ENCODE measurements at places on chromosomes 6 and 20.

- no peak for DNase-seq
These were observed 22.1 kb downstream of the DUSP22 start for GRCh38 chr6:314377-314776.

DNA sequence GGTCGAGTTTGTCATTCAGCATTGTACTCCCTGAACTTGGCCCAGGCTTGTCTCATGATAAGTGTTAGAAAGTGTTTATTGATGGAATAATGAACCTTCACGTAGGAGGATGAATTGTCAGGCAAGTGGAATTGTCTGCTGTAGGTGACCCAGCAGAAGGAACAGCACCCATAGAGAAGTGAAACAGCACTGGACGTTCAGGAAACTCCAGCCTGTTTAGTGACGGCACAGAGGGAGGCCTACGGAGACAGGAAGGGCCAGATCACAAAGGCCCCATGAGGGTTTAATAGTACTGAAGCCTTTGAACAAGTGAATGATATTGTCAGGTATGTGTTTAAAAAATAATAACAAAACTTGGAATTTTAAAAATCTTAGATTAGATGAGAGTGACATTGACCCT, 2.9 kb downstream of the STX11 start:
- no peak for DNase-seq

DNA sequence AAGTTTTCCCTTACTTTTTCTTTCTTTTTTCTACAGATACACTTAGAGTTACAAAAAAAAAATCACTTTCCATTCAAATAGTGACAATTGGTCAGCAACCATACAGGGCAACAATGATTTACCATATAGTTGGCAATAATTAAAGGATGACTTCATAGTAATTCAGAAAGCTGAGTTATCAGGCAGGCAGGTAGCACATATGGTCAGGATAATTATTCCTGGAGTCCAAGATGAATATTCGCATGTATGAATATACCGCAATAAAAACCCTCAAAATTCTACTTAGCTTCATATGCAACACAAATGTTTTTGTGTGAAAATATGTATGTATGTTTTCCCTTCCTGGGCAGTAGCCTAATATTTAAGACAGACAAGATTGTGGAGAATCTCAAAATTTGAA, 34.5 kb downstream of the COL19A1 start:
- DNase-seq, result no peak

- no peak for DNase-seq
These were observed 131.6 kb upstream of the ID4 start for GRCh38 chr6:19705606-19706005.

DNA sequence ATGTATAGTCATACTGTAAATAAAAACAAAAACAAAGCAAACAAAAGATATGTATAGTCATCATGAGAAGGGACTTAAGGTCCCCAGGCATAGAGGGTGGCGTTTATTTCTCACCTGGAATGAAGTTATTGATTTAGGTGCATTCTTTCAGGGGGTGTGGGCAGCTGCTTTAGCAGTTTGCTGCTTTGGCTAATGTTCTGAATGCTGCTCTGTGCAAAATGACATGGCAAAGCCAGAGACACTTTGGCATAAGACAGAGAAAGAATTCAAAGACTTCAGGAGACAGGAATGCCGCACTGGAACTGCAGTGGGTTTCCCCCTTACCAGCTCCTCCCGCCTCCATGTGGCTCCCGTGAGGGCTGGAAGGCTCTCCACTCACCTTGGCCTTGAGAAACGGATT, 36.4 kb upstream of the NELFCD start:
- DNase-seq, result no peak

DNA sequence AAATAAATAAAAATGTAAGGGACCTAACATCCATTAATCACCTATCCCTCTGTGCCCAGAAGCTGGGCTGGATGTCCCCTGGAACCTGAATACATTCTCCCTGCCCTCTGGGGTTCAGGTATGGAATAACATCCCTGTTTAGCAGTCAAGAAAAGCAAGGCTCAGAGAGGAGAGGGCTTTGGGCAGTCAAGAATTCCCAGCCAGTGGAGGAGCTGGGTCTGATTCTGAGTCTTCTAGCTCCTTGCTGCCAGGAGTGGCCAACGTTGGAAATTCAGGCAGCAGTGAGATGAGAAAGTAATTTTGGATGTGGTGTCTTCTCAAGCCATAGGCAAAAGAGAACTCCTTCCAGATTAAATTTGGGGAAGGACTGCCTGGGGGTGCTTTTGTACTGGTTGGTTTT, 42.6 kb upstream of the ZNFX1 start:
- peak; percentile 57 for DNase-seq

DNA sequence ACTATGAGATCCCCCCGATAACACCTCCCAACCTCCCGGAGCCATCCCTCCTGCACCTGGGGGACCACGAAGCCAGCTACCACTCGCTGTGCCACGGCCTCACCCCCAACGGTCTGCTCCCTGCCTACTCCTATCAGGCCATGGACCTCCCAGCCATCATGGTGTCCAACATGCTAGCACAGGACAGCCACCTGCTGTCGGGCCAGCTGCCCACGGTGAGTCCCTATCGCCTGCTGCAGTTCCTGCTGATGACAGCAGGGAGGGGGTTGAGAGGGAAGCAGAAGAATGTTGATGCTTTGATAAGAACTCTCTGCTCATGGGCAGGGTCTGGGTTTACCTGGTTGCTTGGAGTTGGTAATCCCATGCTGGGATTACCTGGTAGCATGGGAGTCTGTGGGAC, 91.9 kb downstream of the TOX2 start:
- no peak for DNase-seq
